AG09309 (cell line): ENCODE measurements at places on chromosomes 2 and 18.

DNA sequence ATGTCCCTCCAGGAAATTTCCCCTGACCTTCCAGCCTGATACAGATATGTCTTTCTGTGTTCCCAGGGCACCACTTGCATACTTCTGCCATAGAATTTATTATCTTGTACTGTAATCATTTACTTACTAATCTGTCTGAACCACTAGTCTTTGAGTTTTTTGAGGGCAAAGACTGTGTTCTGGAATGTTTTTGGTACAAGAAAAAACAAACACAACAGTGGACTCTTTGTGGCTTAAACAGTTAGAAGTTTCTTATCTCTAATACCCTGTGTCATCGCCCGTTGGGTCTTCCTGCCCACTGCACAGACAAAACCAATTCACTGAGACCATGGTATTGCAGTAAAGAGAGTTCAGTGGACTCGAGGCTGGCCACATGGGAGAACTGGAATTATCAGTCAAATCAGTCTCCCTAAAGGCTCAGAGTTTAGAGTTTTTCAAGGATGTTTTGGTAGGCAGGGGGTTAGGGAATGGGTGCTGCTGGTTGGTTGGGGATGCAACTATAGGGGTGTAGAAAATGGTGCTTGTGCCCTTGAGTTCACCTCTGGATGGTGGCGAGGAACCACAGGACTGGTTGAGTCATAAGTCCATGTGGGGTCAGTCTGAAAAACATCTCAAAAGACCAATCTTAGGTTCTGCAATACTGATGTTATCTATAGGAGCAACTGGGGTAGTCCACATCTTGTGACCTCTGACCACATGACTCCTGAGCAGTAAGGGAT is 20.3 kb downstream of the RALB start:
- DNase-seq, result no peak

DNA sequence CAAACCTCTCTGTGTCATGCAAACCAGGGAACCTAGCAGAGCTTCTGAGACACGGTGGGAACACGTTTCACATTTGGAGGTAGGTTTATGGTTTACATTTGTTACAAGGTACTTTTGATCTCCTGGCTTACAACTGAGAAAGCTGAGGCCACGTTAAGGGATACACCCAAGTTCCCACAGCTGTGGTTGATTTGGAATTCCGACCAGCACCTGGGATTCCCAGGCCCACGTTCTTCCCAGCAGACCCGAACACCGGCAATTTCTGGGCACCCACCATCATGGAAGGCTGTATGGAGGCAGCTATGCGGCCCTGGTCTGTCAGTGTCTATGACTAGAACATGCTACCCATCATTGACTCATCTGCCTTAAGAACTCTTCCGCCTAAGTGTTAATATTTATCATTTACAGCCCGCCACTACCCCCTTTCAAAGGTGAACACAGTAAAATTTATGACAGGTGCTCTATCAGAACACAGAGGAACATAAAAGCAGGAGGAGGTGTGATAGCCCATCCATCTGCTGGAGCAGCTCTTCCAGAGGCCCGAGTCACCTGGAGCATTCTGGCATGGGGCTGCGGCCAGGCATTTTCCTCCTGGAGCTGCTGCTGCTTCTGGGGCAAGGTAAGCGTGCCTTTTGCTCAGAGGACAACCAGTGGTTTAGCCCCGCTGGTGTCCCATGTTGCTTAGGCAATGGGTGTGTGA is at the start of gene PLB1:
TSS of gene PLB1 (plus strand) at position 510 of the 700 bp plus-strand sequence. CDS start at position 565, 55 bp downstream.
- DNase-seq, result no peak

GRCh38 chr2:11072550-11072949 is 82.7 kb upstream of the SLC66A3 start:
- DNase-seq, result no peak

DNA sequence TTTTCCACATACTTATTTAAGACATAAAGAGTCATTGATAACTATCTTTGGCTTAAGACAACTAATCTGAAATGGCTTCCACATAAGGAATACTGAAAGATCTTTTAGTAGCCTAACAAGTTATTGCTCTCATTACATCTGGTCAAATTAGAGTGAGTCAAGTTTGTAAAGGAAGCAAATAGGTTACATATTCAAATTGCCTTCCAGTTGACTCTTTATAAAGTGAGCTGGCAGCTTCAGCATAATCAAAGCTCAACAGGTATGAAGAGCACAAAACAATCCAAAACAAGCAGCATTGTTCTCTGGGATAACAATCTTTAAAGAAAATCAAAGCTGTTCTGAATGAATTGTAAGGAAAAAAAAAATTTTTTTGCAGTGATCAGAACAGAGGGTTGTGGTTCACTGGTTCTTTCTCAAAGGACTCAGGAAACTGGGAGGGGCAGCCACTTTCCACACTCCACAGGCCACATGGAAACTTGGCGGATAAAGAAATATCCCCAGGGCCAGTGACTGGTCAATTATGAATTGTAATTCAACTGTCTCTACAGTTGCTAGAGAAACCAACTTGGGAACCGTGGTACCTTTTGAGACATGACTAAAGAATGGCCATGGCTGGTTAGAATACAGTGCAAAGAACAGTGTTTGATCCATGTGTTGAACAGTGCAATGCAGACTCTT is 369.3 kb upstream of the KCNH7 start:
- DNase-seq, result no peak

- DNase-seq, result no peak
Observed at GRCh38 chr2:200188876-200189275, 117.6 kb upstream of the SPATS2L start.

DNA sequence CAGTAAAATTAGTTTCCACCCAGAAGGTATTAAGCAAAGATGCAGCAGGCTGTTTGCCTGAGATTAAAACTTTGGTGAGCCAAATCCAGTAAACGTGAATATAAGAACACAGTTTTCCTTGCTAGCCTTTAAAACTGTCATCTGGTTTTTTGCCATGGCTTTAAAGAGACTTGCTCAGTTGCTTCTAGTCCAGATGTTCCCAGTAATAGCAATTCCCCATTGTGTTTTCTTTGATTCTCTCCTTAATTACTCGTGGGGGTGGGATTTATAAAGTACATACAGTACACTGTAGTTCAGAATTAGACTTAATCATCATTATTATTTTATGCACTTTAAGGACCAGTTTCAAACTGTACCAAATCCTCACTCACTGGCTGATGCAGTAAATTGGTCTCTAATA is 303.5 kb upstream of the ZNF804A start:
- DNase-seq, result no peak

DNA sequence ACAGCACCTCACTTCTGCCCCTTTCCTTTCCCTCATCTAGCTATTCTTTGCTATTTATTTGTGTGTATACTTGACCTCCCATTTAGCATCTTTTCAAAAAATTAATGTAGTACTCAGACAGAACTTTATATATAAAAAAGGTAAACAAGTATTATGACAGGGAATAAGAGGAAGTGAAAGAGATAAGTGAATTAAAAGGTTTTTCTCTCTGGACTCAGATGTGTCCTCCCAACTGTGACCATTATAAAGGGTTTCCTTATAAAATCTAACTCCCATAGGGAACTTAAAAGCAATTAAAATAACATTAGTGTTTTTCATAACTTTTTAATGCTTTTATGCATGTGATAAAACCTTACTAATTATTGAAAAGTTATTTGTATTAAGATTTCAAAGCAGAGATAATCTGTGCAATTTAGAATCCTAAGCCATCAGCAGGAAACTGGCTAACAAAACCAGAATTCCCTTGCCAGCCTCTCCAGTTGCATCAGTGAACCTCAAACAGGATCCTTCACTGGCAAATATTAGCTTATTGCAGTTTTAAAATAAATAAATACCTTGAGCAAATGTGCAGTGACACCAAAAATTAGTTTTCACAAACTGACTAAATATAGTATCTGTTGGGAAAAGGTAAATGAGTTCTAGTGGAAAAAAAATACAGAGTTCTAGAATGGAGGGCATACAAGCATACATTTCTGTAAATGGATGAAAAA is 930.7 kb downstream of the BCL11A start:
- DNase-seq, result no peak

DNA sequence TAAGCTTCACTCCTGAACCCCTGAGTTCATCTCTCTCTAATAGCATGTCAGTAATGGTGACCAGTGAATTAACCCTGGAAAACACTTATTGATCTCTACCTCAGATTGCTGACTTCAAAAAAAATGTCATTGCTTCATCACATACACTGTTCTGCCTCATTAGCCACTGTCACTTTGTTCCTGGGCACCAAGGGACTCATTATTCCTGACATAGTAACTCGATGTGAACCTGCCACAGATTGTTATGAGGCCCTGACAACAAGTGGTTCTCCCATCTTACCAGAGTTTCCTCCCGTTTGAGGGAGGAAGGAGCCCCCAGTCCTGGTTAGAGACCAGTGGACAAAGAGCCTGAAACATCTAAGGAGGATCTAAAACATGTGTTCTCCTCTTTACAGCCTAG is 403.3 kb upstream of the SMIM21 start:
- no peak for DNase-seq

DNA sequence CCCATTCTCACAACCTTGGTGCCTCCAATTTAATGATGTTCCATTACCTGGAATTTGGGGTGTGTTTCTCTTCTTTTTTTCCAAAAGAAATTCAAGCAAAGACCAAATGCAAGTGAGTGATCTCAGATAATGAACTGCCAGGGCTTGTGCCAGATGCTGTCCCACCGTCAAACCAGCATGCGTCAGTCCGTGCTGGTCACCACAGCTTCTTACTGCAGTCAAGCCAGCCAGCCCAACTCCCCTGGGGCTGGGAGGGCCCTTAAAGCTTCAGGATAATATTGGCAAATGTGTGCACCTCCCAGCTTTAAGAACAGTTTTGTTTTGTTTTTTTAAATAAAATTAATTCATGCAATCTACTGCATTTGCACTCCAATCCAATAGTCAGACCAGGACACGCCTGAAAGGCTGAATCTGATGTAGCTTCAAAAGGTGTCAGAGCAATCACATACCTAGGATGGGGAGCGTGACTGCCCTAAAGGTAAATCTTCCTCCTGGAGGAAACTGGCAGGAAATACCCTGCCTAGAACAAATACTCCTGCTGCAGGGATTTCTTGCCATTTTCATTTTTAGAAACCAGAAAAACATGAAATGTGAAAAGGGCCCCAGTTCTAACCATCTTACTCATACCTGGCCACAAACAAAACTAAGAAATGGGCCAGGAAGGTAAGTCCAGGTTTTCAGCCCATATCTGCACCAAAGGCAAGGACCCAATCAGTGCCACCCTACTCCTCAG is 26.8 kb upstream of the SP3 start:
- DNase-seq, result no peak

DNA sequence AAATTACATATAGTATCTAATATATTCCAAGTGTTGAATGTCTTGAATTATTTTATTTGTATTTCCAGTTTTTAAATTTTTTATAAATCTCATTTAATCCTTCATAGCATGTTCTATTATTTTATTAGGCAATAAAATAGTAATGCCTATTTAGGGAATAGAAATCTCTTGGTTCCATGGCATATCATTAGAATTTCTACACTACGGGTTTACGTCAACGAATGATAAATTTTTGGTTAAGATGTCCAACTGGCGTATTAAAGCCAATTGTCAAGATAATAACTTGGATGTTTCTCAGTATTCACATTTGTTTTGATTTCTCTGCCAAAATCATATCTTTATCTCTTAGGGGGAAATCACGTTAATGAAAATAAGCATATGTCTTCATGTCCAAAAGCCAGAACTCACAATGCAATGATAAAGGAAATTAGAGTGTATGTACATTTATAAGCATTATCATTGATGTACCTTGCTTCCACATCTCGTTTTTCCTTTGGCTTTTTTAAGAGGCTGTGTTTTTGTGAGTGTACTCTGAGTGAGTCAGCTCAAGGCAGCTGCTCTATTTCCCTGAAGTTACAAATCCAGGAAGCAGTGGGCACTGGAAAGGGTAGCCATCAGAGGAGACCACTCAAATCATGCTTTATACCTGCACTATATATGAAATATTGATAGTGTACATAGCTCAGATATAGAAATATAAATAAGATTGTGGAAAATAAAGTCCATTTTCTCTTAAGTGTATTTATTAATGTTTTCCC is 115.8 kb upstream of the PDE1A start:
- no peak for DNase-seq

GRCh38 chr2:140295767-140296166 is 1515.6 kb upstream of the NXPH2 start:
- no peak for DNase-seq

DNA sequence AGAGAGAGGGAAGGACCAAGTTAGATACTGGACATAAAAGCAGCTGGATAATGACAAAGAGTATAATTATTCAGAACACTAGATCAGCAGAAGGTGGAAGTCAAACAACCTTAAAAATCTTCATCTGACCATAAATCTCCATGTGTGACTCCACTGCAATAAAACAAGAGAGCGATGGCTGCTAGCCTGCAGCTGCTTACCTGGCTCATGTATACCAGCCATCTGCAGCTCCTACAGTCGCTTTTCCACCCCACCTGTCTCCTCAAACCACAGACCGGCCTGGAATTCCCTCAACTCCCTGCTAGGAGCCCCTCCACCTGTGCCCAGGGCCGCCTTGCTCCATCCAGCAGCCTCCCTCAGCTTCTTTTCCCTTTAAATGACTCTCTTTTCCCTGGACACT is 64.5 kb downstream of the SLC4A5 start:
- DNase-seq, result no peak

DNA sequence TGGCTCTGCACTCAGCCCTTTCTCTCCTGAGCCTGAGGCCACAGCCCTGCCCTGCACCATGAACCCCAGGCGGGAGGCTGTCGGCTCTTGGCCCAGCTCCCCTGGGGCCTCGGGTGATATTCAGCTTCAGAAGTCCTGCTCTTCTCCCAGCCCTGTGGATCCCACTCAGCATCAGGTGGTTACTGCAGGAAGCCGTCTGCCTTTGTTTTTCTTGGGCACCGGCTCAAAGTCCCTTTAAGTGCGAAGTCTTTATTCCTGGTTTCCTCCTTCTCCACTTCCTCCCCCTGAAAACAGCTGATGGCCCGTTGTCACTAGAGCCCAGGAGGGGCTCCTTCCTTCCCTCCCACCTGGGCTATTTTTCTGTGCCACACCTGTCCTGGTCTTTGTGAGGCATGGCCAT is 161.5 kb upstream of the BCL2L11 start:
- no peak for DNase-seq

DNA sequence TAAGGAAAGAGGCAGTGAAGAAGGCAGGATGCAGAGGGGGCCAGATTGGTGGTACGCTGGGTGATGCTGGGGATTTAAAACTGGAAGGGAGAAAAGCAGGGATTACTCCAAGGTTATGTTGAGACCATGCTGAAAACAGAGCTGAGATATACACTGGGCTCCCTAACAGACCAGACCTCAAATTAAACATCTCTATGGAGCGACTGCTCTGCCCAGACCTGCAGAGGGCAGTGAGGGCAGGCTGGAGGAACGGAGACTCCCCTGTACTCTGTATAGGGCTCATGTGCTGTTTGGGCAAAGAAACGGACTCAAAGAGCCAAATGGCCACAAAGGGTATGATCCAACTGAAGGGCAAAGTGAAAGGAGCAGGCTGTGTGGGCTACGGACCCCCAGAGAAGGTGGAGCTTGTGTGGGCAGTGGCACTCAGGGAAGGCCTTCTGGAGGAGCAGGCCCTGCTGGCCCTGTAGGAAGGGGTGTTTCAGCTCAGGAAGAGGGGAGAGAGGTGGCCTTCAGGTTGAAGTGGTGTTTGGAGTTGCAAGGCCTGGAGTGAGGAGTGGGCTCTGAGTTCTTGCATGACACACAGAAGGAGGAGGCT is 4.8 kb upstream of the CELF4 start:
- no peak for DNase-seq
